ENCODE measurements at places on chromosomes 5 and 9. TPM values are rescaled to one million over a fixed set of nuclear protein-coding genes. Genes with fewer than 3 reads are reported as not detected.
A peak's percentile ranks its signal among the peaks of the same experiment; 100 is the strongest.

- DNase-seq: no peak
Measured at GRCh38 chr5:9479361-9479760, 66.5 kb downstream of the SEMA5A start.

- no peak for DNase-seq
Measured at GRCh38 chr5:43891112-43891511, 288.1 kb downstream of the NNT start.

DNA sequence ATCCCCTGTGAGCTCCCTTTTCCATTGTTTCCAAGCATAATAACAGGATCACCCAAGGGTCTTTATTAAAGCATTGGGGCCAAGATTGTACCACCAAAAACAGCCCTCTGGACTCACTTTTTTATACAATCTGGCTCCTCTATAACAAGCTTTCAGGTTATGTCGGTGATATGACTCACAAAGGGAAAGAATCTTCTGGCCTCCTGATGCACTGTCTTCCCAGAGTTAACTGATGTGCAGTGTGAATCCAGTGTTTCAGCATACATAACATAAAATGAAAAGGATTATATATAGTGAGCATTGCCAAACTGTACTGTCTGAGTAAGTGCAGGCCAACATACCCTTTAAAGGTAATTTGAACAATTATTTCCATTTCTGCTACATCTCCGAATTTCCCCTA, 33.9 kb upstream of the MAN2A1 start:
- DNase-seq: no peak

SHOC1 gene
- total RNA-seq: not detected

CTNNA1 gene
- total RNA-seq: 272 TPM

- DNase-seq: peak; percentile 32
Measured at GRCh38 chr5:148733601-148734438, 79.5 kb upstream of the HTR4 start.

DNA sequence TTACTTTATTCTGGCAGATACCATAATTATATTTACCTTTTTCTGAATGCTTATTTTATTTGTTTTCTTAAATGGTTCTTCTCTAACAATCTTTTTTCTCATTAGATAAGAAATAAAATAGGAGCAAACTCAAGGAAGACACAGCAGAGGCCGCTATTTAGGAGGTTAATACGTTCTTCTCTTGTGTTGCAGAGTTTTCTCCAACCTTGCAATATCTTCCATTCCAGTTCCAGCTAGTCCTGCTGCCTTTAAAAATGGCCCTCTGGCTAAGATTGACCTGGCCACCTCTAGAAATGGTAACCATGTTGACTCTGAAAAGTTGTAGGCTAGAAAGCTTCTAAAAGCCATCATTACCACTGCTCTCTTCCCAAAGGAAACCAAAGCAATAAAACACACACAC, 718.8 kb downstream of the MAT2B start:
- DNase-seq: no peak

PSD2 gene
- not detected for total RNA-seq

DNA sequence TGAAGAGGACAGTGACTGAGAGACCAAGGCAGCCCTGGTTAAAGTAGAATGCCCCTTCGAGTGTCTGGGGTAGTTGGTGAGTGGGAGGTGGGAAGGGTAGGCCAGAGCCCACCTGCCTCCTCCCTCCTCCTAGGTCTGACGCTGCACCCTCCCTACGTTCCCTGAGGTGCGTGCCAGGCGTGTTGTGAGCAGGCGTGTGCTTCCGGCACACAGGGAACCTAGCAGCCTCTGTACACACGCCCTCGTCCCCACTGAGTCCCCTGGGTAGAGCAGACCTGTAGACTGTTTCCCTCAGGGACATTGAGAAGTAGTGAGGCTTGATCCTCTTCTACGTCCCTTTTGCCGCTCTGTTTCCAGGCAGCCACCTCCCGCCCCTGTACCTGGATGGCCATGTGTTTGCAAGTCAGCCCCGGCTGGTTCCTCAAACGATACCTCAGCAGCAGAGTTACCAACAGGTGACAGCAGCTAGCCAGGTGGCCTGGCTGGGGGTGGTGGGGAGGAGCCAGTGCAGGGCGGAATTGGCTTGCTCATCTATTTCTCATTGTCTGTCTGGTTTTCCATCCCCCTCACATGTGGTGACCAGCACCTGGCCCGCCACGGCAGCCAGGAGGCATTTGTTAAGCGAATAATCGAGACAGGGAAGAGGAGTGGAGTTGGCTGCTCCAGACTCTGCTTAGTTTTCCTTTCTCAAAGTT, 16.8 kb upstream of the POMT1 start:
- no peak for DNase-seq

GRCh38 chr9:97179616-97180015, 127.8 kb upstream of the CCDC180 start:
- DNase-seq: no peak

GRCh38 chr5:88145611-88146467, 122.8 kb downstream of the TMEM161B start:
- DNase-seq: no peak

DNA sequence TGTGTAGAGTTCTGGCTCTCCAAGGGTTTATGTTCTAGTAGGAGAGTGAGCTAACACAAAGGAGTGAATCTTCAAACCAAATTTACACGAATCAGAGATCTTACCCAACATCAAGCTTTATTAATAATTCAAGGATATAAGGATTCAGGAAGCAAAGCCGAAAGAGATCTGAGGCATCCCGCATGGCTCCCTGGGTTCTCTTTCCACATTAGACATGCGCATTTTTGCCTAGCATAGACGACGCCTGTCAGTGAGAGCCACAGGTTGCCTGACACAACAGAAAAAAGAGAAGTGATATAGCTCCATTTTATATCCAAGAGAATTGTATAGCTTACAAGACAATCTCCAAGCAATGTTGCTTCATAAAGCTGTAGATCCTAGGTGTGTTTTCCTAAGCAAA, 52.6 kb downstream of the ESM1 start:
- no peak for DNase-seq

DNA sequence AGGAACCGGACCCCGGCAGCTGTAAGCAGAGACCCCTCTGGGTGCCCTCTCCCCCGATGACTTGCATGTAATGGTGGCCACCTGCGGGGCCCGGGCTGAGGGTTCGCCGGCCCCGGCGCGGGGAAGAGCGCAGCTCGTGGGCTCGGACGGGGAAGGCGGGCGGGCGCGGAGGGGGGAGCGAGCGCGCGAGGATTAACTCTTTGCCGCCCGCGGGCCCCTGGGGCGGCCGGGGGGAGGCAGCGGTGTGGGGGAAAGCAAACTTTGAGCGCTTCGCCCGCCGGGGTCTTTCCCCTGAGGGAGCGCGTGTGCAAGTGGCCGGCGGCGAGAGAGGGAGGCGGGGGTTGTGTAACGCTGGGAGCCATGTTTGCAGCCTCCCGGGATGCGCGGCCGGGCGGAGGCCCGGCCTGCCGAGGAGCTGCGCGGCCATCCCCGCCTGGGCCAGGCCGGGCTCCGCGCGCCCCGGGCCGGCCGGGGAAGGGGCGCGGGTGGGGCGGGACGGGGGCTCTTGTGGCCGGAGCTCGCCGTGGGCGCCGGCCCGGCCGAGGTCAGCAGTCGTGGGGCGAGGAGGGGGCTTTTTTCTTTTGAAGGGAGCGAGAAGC, 547 bp downstream of the ANP32B start:
- peak; percentile 43 for DNase-seq

C9orf72 gene
- total RNA-seq: 6.2 TPM

DNA sequence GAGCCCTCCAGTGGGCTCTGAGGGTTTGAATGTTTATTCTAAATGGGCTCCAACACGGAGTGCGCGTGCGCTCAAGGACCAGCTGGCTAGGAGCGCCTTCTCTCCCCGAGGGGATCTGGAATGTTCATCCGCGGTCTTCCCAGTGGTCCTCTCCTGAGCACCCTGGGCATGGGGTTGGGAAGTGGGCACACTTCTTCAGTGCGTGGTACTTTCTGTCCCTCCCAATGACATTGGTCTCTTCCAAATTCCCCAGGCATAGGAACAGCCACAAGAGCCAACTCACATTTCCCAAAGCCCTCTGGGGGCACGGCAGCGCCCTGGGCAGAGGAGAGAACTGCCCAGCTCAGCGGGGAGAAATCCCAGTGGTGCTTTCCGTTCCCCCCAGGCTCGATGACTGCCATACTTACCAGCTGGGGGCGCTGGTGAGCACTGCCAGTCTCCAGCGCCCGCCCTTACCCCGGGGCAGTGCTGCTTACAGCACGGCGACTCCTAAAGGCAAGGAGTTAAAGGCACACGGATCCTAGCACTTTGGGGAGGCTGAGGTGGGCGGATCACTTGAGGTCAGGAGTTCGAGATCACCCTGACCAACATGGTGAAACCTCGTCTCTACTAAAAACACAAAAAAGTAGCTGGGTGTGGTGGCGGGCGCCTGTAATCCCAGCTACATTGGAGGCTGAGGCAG, 29.9 kb upstream of the OBP2B start:
- peak; percentile 59 for DNase-seq

- DNase-seq: no peak
Measured at GRCh38 chr5:172797771-172798191, 26.8 kb upstream of the DUSP1 start.

FBN2 gene
- total RNA-seq: not detected

UGCG gene
- 14.4 TPM for total RNA-seq

MEF2C gene
- 0.25 TPM for total RNA-seq

DNA sequence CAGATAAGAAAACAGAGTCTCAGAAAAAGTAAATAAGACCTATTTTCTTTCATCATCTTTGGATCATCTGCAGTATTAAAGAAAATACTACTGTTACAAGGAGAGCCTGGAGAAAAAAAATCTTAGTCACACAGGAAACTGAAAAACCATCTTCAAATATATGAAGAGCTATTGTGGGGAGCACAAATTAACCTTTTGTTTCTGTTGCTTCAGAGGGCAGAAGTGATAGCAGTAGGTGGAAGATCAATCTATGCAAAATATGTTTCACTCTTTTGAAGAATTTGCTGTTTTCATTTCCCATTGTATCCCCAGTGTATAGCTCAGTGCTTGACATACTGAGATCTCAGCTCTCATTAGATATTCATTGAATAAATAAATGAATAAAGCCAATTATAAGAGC, 13.1 kb upstream of the CEMIP2 start:
- DNase-seq: no peak

- no peak for DNase-seq
Measured at GRCh38 chr9:27673641-27674040, 100.4 kb upstream of the C9orf72 start.

ARHGEF39 gene
- 12.3 TPM for total RNA-seq

GRCh38 chr9:78970375-78970774, 601.4 kb upstream of the TLE4 start:
- no peak for DNase-seq

DNA sequence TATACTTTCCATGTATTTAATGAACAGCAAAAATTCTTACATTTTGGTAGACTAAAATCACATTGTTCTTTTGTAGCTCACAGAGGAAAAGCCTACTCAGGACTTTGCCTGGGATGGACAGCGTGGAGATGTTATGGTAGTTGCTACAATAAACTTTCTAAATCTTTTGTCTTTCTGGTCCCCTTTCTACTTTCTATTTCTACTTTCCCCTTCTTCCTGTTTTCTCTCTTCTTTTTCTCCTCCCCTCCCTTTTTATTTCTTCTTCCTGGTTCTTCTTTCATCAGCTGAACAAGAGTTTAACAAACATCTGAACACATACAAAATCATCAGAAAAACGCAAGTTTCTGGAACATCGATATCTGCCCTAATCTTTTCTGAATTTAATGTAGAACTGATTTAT, 15.6 kb upstream of the GDNF start:
- DNase-seq: no peak

GRCh38 chr5:96229188-96229587, 203.9 kb downstream of the PCSK1 start:
- no peak for DNase-seq

DNA sequence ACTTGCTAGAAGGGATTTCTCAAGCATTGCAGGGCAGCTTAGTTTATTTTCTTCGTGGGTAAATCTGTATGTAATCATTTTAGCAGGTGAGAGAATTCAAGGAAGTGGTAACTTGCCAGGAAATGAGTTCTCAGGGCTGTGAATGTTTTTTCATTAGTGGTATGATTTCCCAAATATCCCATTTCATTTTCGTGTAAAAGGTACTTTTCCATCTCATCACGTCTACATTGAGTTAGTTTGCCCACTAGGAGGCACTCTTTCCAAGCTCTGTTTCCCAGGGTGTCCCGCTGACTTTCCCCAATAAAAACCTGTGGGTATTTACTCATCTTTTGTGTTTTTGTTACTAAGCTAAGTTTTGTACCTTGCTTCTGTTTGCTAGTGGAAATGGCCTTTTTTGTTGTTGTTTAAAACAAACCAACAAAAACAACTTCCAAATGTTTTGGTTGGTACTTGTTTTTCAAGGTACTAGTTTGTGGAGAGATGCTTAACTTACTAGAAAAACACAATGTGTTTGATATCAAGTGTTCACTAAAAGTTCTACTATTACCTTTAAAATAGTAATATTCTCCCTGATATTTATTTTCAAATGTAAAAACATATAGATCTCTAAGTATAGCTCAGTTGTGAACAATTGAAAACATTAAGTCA, 373.6 kb downstream of the ADGRV1 start:
- no peak for DNase-seq

DNA sequence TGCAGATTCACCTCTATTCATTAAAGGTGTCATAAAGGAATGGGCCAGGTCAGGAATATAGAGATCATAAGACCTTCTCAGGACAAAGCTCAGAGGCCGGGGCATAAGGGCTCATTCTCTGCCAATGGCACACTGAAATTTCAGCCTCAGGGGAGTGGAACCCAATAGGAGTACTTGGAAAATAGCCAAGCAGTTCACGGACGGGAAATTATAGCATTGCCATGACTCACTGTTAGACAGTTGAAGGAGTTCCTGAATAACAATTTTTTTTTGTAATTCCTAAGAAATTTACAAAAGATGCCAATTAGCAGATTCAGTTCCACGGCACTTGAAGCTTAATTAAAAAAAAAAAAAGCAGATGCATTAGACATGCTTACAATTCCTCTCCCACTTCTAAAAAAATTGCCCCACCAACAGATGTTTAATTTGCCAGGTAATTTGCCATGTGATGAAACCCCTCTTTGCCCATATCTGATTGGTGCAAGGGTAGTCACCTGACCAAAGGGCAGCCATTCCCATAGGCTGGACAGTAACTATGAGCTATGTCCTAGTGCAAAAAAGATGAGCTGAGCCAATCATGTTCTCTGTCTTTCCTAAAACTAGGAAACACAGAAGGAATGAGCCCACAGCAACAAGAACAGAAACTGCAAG, 58.6 kb downstream of the PTCD2 start:
- no peak for DNase-seq

- no peak for DNase-seq
Measured at GRCh38 chr9:27019589-27019988, 14.1 kb upstream of the LRRC19 start.

DNA sequence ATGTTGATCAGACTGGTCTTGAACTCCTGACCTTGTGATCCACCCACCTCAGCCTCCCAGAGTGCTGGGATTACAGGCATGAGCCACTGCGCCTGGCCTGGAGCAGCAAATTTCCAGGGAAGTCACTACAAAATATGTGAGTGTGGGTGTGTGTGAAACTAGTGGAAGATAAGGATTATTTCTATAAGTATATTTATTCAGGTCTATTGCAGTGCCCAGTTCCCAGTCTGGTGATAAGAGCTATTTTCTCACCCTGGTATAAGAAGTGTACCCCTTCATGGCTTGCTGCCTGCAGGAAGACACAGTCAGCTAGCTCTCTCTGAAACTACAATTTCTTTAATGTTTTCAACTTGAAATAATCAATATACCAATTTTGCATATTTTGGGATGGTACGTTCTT, 37.1 kb downstream of the TARS1 start:
- DNase-seq: no peak

- no peak for DNase-seq
Measured at GRCh38 chr5:62289813-62290212, 16.2 kb upstream of the KIF2A start.
